ENCODE measurements at places on chromosomes 2 and 18. TPM values are rescaled to one million over a fixed set of nuclear protein-coding genes. Genes with fewer than 3 reads are reported as not detected.

ARMC9 gene
- 8.6 TPM for total RNA-seq

FAHD2B gene
- total RNA-seq: 6.9 TPM

DNA sequence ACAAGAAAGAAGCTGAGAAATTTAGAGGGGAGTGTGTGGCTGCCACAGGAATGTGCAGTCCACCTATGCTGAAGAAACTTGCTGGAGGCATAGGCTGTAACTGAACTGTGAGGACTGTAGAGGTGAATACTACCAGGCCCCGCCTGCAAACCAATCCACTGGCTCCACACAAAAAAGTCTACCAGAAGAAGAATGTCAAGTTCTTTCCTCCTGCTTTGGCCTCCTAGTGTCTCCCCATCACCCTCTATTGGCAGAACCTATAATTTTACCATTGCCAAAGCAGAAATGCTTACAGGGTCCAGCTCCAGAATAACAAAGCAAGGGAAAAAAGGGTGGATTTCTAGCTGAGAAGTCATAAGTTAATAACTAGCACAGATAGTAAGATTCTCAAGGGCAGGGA, 5.9 kb upstream of the ATP5MC3 start:
- no peaks in the 10 kb centered on the region for H3K27me3 ChIP-seq
- no peak overlapping the region for H3K27ac ChIP-seq
- H3K4me3 ChIP-seq: no peak overlapping the region
- no peaks in the 10 kb centered on the region for H3K36me3 ChIP-seq
- DNase-seq: no peak

GRCh38 chr2:136230464-136230863, 112.5 kb upstream of the CXCR4 start:
- H3K4me1 ChIP-seq: no peaks in the 10 kb centered on the region
- no peak for DNase-seq

DNA sequence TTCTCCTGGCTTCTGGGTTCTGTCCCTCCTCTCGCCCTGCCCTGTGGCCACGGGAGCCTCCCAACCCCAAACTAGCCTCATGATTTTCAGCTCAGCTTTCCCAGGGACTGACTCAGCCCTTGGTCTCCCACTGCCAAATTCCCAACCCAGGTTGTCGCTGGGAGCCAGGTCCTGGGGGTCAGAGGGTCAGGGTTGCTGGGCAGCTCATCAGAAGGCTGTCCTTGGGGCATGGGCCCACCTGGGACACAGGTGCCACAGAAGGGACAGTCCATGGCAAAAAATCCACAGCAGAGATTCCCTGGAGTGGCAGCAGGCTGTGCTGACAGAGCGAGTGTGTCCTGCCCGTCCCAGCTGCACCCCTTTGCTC, 180.4 kb downstream of the TWIST2 start:
- H3K4me3 ChIP-seq: no peak overlapping the region
- DNase-seq: no peak
- H3K4me1 ChIP-seq: no peaks in the 10 kb centered on the region
- H3K36me3 ChIP-seq: no peaks in the 10 kb centered on the region
- no peaks in the 10 kb centered on the region for H3K27me3 ChIP-seq
- H3K27ac ChIP-seq: no peak overlapping the region

GRCh38 chr18:12278741-12279682, 24.9 kb downstream of the CIDEA start:
- H3K36me3 ChIP-seq: no peaks in the 10 kb centered on the region
- H3K4me1 ChIP-seq: no peaks in the 10 kb centered on the region
- no peak overlapping the region for H3K27ac ChIP-seq
- no peaks in the 10 kb centered on the region for H3K27me3 ChIP-seq

DNA sequence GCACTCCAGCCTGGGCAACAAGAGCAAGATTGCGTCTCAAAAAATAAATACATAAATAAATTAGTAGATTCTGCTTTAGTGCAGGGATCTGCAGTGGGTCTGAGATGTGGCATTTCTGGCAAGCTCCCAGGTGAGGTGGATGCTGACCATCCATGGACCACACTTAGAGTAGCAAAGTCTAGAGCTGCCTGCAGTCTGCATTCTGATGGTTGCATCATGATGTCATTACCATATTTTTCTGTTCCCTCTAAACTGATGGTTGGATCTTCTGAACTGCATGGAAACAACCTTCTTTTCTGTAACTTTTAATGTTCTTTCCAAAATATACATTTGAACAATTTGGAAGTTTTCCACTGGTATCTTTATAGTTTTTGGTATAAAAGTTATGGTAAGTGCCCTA, 42.9 kb downstream of the MYL12B start:
- H3K4me3 ChIP-seq: no peak overlapping the region
- no peaks in the 10 kb centered on the region for H3K36me3 ChIP-seq
- H3K27ac ChIP-seq: no peak overlapping the region
- H3K4me1 ChIP-seq: no peaks in the 10 kb centered on the region
- no peaks in the 10 kb centered on the region for H3K27me3 ChIP-seq
- no peak for DNase-seq

DNA sequence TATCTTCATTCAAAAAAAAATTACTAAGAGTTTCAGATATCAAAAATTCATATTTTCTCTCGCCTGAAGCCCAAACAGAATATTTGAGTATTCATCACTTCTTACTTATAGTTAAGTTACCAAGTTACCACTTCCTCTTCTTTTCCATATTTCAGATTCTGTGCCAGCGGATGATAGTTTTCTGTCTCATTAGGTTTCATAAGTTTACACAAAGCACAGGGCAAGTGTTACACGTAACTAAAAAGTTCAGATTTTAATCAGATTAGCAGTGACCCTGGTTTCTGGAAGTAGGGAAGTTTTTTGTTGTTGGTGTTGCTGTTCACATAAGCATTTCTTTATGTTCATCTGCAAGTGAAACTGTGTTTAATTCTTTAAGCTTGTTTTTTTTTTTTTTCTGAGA, 10.2 kb downstream of the AFTPH start:
- no peak overlapping the region for H3K4me3 ChIP-seq
- H3K4me1 ChIP-seq: peaks cover 26% of the 10 kb centered on the region
- no peaks in the 10 kb centered on the region for H3K27me3 ChIP-seq
- no peaks in the 10 kb centered on the region for H3K36me3 ChIP-seq
- DNase-seq: no peak
- H3K27ac ChIP-seq: no peak overlapping the region

RND3 gene
- 4.5 TPM for total RNA-seq

DNA sequence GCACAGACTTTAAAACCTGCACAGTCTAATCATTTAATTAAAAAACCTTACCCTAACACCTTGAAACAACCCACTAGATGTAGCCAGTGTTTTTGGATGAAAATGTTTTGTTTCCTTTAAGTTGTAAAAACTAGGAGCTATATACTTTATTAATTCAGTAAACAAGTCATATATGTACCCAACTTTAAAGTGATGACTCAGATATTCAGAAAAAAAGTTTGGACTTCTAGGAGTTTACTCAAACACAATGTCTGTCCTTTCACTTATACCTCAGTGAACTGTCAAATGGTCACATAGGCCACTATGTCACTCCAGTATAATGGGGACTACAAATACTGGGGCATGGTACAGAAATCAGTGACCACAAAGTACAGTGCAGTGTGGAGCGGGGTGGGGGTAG, 360.3 kb downstream of the LRRTM1 start:
- H3K4me3 ChIP-seq: no peak overlapping the region
- no peak for DNase-seq
- H3K27ac ChIP-seq: no peak overlapping the region
- no peaks in the 10 kb centered on the region for H3K36me3 ChIP-seq

DNA sequence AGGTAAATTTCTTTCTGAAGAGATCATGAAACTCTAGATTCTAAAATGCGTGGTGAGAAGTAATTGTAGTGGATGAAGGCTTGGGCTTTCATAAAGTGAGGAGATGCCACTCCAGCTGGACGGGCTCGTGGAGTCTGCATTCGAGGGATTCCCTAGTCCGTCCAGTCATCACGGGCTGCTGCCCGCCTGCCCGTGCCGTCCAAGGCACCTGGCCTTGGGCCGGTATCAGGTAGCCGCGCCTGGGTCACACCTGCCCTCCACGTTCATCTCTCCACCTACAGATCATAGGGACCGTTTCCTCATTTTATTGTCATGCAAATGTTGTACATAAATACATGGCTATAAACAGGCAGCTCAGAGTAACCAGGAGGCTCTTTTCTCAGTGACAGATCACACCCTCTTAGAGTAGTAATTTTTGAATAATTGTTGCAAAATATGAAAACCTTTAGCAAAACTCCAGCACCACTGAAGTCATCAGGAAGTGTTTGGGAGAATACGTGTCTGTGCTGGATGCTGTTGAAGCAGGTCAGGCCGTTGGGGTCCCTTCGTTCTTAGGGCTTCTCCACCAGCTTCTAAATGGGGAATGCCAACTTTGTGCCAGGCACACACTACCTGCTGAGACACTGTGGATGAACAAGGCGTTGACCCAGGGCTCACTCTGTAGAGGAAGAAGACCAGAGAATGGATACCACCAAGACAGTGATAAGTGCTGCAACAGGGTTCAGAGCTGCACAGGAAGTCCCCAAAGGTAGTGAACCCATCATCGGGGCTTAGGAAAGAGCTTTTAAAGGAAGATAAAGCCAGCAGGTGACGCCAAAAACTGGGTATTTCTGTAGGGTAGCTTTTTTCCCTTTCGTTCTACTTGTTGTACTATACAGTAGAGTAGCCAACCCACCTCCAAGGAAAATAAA, 112.5 kb downstream of the FAM210A start:
- DNase-seq: no peak
- no peaks in the 10 kb centered on the region for H3K27me3 ChIP-seq
- H3K4me3 ChIP-seq: no peak overlapping the region
- no peaks in the 10 kb centered on the region for H3K4me1 ChIP-seq
- H3K36me3 ChIP-seq: no peaks in the 10 kb centered on the region

GRCh38 chr2:100948942-100949811, 52.9 kb upstream of the RPL31 start:
- H3K4me1 ChIP-seq: peaks cover 32% of the 10 kb centered on the region
- DNase-seq: no peak

GRCh38 chr2:58644451-58644850, 403.3 kb upstream of the FANCL start:
- no peaks in the 10 kb centered on the region for H3K4me1 ChIP-seq
- DNase-seq: no peak

DNA sequence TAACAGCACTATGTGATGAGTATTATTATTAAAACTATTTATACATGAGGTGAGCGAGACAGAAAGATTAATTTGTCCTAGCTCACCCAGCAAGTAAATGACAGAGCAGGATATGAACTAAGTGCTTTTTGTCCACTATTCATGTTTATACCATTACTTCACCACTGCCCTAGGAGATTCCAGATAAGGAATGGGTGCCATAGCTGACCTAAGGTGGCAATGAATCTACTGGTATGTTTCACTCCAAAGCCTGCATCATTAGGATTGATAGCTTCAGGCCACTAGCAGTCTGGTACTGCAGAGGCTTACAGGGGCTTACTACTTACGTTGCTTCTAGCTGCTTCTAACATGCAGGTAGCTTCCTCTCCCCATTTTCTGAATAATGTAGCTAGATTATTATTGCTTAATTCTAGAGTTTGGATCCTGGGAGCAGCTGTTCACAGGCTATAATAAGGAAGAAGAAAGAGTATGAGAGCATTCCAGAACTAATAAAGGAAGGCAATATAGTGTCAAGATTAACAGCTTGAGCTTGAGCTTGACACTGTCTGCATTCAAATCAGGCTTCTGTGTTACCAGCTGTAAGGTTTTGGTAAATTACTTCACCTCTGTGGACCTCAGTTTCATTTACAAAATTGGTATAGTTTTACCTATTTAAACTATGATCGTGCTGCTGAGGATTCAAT, 153.7 kb downstream of the GALNT3 start:
- no peaks in the 10 kb centered on the region for H3K4me1 ChIP-seq
- no peaks in the 10 kb centered on the region for H3K27me3 ChIP-seq
- DNase-seq: no peak
- H3K36me3 ChIP-seq: no peaks in the 10 kb centered on the region

- H3K4me3 ChIP-seq: no peak overlapping the region
- H3K27ac ChIP-seq: no peak overlapping the region
- H3K4me1 ChIP-seq: no peaks in the 10 kb centered on the region
- no peaks in the 10 kb centered on the region for H3K27me3 ChIP-seq
These were observed 56.2 kb upstream of the DSC1 start for GRCh38 chr18:31218671-31219383.

- H3K27ac ChIP-seq: no peak overlapping the region
- no peaks in the 10 kb centered on the region for H3K27me3 ChIP-seq
- H3K4me3 ChIP-seq: no peak overlapping the region
- no peaks in the 10 kb centered on the region for H3K36me3 ChIP-seq
- peaks cover 15% of the 10 kb centered on the region for H3K4me1 ChIP-seq
These were observed 77.7 kb downstream of the THADA start for GRCh38 chr2:43518181-43518580.

LOXHD1 gene
- not detected for total RNA-seq

- no peak for DNase-seq
- H3K27ac ChIP-seq: no peak overlapping the region
- no peaks in the 10 kb centered on the region for H3K27me3 ChIP-seq
- H3K4me3 ChIP-seq: no peak overlapping the region
- H3K36me3 ChIP-seq: no peaks in the 10 kb centered on the region
- peaks cover 6% of the 10 kb centered on the region for H3K4me1 ChIP-seq
These were observed 19.0 kb downstream of the DYNC1I2 start for GRCh38 chr2:171706152-171706803.

GRCh38 chr18:23971666-23972230, 42.8 kb upstream of the TTC39C start:
- no peaks in the 10 kb centered on the region for H3K4me1 ChIP-seq
- H3K27me3 ChIP-seq: no peaks in the 10 kb centered on the region
- H3K27ac ChIP-seq: no peak overlapping the region
- DNase-seq: no peak
- H3K36me3 ChIP-seq: no peaks in the 10 kb centered on the region

DNA sequence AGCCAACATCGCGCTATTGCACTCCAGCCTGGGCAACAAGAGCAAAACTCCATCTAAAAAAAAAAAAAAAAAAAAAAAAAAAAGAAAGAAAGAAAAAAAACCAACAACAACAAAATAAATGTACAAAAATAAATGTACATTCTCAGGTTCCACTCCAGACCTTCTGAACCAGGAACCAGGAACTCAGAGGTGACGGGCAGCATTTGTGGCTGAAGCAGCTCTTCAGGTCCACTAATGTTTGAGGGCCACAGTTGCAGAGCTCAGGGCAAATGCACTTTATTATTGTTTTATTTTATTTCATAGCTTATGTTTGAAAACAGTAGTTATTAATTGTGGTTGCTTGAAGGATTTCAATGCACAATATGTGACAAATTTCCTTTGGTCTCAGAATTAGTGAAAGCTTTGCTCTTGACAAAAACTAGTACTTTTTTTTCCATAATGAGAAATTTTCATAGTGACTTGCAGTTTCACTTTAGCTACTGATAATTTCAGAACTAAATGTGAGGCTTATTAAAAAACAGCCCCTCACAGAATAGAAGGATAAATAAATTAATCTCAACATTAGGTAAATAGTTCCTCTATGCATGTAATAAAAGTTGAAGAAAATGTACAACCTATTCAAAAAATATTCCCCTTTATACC, 378.4 kb upstream of the SPHKAP start:
- no peak for DNase-seq
- no peak overlapping the region for H3K27ac ChIP-seq
- H3K36me3 ChIP-seq: no peaks in the 10 kb centered on the region
- H3K27me3 ChIP-seq: no peaks in the 10 kb centered on the region
- H3K4me1 ChIP-seq: no peaks in the 10 kb centered on the region

Data from pancreas (tissue), 10 donors.